Activated CD8-positive, alpha-beta memory T cell treated with anti-CD3 and anti-CD28 coated beads for 48 hours (primary cell): ENCODE measurements at places on chromosomes 7 and 10.

GRCh38 chr10:43772171-43772570, 123.5 kb upstream of the ZNF32 start:
- DNase-seq, result no peak

GRCh38 chr7:94325122-94325475, 69.6 kb upstream of the COL1A2 start:
- no peak for DNase-seq

GRCh38 chr10:49629431-49629881, 15.6 kb downstream of the CHAT start:
- no peak for DNase-seq

DNA sequence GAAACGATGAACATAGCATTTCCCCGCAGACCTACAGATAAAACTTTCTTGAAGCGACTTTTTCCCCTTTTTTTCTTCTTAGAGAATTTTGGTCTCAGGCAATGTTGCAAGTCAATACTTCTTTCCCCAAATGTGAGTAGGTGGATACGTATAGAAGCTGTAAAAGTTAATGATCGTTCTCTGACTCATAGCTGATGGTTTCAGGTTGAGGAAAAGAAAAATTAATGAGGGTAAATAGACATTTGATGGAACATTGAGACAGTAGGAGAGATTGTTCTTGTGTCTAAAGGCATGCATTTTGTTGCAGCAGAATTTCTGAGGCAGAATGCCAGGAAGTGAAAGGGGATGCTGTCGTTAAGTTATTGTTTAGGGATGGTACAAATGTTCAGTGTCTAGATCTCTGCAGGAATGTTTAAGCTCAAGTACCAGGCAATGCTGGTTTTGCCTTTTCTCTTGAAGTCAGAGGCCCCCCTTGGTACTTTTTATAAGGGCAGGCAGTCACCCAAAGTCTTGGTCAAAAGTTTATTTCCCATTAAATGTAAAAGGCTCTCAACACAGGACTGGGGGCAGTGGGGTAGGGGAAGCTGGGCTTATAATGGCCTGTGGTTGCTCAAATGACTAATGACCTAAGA, 9.3 kb downstream of the TCF7L2 start:
- DNase-seq, result no peak

DNA sequence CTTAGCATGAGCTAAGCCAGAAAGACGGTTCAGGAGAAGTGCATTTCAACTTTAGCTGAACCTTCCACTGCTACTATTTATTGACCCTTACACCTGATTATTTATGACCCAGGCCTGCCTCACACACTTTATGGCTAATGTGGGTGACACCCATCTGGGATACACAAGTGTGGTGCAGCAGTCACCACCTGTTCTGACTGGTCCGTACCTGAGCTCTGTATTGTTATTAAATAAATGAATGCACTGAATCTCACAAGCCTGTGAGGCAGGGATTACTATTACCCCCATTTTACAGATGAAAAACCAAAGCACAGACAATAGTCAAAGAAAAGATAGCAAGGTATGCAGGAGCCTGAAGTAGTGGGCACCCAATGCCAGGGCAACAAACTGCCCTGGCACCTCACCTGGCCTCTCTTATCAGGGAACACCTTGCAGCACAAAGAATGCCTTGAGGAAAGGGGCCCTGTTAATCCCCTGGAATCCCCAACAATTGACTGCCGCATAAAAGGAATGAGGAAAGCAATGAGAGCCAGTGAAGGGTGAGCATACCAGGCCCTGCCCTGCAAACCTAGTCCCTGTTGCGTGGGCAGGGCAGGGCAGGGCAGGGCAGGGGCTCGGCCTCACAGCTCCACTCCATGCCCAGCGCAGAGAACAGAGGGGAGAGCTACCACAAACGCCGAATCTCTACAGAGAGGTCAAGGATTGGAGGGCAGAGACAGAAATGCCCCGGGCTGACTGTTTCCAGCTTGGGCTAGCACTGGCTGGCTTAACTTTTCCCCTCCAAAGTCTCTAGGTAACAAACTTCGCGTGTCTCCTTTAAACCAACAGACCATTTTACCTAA, 1.3 kb downstream of the ANXA11 start:
- DNase-seq, result no peak

DNA sequence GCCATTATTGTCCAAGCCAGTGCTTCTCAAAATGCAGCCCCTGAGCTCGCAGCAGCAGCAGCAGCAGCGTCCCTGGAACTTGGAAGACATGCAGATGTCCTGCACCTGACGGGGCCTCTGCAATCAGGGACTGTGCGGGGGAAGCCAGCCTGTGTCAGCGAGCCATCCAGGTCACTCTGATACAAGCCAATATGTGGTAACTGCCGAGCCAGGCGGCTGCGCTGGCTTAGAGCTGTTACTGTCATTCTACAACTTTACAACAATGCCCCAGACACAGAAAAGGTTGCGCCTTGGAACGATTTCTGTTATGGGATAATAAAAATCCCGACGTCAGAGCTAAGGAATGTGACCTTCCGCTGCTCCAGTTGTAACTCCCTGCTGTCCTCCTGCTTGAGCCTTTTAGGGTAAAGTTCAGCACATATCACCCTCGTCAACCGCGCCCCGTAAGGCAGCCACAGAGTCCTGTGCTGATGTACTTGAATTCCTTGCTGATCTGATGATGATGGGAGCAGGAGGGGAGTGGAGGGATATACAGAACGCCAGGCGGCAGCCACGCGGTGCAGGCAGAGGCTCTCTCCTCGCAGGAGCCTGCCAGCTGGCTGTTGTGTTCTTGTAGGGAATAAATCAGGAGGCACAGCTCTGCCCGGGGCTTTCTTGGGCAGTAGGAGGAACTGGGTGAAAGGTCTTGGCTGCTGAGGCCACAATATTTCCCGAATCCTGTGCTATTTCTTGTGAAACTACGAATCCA, 20.0 kb upstream of the CRYGN start:
- DNase-seq, result no peak

GRCh38 chr10:130553826-130554225, 417.6 kb downstream of the GLRX3 start:
- DNase-seq, result no peak

DNA sequence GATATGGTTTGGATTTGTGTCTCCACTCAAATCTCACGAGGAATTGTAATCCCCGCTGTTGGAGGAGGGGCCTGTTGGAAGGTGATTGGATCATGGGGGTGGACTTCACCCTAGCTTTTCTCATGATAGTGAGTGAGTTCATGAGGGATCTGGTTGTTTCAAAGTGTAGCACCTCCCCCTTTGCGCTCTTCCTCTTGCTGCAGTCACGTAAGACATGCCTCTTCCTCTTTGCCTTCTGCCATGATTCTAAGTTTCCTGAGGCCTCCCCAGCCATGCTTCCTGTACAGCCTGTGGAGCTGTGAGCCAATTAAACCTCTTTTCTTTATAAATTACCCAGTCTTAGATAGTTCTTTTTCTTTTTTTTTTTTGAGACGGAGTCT, 17.1 kb downstream of the CDNF start:
- no peak for DNase-seq

DNA sequence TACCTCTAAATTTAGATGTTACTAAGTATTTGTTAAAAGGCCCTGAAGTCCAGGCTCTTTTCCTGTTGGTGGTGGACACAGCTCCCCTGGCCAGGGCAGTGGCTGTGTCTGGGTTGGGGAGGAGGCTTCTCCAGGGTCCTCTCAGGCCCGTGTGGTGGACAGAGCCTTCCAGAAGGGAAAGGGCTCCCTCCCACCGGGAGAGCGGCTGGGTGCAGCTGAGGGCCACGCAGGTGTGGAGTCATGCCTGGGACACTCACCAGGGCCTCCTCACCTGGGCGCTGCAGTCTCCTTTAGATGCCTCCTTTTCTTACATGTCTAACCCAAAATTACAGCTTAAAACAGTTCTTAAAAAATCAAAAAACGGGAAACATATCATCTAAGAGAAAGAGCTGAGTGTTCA, 128.2 kb upstream of the TCERG1L start:
- DNase-seq, result no peak

DNA sequence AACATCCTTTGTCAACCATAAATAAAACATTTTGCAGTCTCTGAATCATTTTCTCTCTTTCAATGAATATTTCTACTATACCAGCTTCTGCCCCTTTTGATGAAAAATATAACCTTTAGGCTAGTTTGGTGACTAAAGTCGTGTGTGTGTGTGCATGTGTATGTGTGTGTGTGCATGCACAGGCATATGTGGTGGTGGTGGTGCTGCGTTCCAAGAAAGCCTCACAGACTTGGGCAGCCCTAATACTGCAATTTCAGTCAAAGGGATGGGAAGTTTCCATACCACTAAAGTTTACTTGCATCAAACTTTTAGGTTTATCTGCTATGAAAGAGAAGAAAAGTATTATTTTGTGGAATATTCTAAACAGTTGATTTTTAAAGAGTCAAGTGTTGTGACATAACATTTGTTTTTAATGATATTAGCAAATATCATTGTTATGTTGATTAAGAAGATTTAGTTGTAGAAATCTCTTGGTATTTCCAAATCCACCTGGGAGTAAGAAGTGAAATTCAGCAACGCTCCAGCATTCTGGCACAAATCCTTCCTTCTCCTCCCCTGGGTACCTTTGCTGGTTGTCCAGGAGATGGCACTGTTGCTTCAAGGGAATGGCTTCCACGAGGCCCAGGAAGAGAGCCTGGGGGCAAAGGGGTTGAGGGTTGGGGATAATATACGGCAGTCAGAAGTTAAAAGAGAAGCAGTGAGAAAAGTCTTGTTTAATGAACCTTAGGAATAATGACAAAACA, 41.5 kb downstream of the ASB4 start:
- no peak for DNase-seq

- no peak for DNase-seq
These were observed 30.3 kb downstream of the TRIM8 start for GRCh38 chr10:102674566-102674965.

DNA sequence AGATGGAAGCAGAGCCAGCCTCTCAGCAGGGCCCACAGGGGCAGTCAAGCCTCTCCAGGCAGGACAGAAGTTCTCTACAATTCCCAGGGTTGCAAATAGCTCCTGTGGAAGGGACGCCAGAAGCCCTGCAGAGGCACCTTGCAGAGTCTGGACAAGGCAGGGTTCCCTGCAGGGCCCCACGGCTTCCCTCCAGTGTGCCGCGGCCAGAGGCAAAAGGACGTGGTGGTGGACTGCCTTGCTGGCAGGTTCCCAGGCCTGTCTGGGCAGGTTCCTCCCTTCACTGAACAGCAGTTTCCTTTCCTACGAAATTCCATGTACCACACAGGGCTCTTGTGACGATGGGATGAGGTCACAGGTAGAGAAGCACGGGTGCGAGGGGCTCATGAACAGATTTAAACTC, 25.1 kb downstream of the UPP1 start:
- no peak for DNase-seq

DNA sequence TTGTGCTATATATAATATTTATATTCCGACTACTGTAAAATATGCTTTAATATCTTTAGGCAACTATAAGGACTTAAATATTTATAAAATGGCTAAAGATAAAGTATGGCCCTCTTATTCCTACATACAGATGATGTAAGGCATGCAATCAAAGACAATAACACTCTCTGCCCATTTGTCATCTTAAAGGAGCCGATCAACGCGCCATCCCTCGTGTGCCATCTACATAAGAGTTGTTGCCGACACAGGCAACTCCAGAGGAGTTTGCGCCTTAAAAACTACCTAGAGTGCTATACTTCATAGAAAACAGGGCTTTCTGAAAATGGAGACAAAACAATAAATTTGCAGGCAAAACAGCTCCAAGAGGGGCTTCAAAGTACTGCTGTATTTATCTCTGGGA, 709.0 kb downstream of the KCNMA1 start:
- DNase-seq, result no peak

DNA sequence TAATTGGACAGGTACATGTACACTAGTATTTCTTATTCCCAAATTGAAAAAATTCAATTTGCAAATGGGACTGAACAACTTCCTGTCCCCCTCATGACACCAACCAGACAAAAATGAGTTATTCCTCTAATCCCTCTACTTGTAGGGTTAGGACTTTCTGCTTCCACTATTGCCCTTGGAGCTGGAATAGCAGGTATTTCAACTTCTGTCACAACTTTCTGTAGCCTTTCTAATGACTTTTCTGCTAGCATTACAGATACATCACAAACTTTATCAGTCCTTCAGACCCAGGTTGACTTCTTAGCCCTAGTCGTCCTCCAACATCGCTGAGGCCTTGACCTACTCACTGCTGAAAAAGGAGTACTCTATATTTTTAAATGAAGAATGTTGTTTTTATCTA, 6.4 kb downstream of the CYP3A7 start:
- no peak for DNase-seq

- DNase-seq, result no peak
These were observed 174.2 kb downstream of the KMT2E start for GRCh38 chr7:105188201-105188600.

- no peak for DNase-seq
These were observed 31.1 kb downstream of the STAMBPL1 start for GRCh38 chr10:88911116-88911515.

GRCh38 chr10:11272915-11273389, 255.3 kb downstream of the CELF2 start:
- DNase-seq, result no peak

- DNase-seq, result no peak
These were observed 538.8 kb downstream of the SORCS1 start for GRCh38 chr10:106625751-106626150.

DNA sequence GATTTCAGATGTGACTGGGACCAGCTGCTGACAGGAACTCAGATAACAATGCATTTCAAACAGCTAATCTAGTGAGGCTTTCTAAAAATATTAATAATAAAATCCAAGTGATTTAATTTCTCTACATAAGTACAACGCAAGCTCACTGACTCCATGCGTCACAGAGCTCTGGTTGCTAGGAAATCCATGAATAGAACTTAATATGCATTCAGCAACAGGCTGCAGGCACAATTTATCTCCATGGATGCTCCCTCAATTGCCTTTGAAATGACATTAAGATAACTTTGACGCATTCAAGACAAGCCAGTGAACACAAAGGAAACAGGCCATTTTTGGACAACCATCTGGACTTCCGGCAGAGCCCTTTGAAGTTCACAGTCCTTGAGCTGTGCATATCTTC, 118.7 kb upstream of the COL1A2 start:
- DNase-seq, result no peak

- DNase-seq, result no peak
These were observed 119.7 kb upstream of the YAE1 start for GRCh38 chr7:39446546-39446945.

GRCh38 chr7:149662591-149663095, 110.7 kb downstream of the ZNF467 start:
- DNase-seq, result peak; percentile 28

GRCh38 chr10:79274279-79275104, 72.8 kb upstream of the PPIF start:
- DNase-seq, result no peak

DNA sequence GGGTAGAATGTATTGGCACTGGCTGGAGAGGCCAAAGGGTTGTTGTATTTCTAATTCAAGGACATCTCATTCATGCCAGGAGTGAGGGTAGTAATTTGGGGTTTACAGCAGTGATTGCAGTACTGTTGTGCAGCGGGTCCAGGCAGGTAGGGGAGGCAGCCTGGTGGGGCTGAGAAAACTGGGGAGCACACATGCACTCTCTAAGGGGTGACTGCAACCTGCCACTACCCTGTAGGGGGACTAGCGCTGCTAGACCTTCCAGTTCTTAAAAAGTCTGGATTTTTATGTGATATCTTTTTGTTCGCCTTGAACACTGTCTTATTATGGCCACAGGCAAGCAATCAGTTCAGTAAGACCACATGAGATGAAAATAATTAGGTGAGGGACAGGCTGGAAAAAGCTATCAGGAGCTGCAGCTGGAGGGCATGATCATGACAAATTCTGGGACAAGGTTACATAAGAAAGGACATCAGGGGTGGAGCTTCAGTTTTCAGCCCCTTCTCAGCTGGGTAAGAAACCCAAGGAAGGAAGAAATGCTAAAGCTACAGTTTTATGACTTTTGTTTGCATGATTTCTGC, 149.0 kb downstream of the ARHGAP21 start:
- no peak for DNase-seq
